ENCODE measurements at places on chromosomes 2 and 18.

- no peak for DNase-seq
Measured at GRCh38 chr2:48145845-48146452, 239.7 kb upstream of the FBXO11 start.

DNA sequence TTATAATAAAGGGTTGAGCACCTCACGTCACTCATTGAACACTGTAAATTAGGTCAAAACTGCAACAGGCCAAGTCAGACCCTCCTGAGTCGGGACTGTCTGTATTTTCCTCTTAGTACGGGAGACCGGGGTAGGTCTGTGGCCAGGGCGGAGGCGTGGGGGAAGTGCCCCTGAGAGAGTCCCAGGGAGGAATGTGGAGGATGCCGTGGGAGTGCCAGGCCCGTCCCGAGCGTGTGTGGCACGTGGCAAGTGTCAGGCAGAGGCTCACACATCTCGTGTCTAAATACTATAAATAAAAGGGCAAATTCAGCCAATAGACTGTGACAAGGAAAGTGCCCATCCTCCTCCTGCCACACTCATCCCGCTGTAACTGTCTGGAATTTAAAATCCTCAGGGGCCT, 6.3 kb upstream of the HDAC4 start:
- no peak for DNase-seq

GRCh38 chr2:51734115-51734514, 702.2 kb upstream of the NRXN1 start:
- no peak for DNase-seq

GRCh38 chr2:127541809-127542208, 6.3 kb downstream of the MYO7B start:
- no peak for DNase-seq

DNA sequence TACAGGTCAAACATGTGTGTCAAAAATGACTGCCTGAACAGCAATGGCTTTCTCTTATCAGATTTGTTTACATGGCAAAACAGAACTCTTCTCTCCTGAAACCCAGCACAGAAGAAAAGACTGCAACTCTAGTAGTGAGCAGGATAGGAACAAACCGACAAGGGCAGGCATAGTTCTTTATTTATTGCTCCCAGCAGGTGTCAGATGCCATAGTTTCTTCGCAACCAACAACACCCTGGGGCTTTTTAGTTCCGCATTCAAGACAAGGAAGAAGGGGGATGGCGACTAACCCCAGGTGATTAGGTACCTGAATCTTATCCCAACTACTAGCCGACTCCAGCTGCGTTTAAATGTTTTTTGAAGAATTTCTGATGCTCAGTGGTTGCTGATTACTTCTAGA, 367.5 kb upstream of the FIGN start:
- DNase-seq: no peak

DNA sequence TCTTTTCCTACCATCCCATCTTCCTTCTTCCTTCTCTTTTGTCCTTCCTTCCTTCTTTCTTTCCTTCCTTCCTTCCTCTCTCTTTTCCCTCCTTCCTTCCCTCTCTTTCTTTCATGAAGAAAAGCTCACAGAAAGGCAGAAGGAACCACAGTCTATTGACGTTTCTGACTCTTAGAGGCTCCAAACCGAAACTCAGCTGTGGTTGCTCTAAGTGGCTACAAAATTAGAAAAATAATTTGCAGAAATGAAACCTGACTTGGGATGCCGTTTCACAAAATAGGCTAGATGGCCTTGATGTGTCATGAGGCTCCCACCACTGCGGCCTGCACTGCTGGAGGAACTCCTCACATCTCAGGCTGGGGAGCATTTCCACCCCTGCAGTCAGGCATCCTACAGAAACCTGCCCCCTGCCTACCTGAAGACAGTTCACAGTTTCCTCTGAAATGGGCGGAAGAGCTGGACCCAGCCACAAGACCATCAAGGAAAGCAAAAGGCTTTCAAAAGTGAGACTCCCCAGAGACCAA, 165.6 kb downstream of the SMAD7 start:
- no peak for DNase-seq

GRCh38 chr2:187482796-187483195, 34.7 kb upstream of the CALCRL start:
- no peak for DNase-seq

GRCh38 chr18:77369644-77370043, 120.0 kb downstream of the GALR1 start:
- no peak for DNase-seq

DNA sequence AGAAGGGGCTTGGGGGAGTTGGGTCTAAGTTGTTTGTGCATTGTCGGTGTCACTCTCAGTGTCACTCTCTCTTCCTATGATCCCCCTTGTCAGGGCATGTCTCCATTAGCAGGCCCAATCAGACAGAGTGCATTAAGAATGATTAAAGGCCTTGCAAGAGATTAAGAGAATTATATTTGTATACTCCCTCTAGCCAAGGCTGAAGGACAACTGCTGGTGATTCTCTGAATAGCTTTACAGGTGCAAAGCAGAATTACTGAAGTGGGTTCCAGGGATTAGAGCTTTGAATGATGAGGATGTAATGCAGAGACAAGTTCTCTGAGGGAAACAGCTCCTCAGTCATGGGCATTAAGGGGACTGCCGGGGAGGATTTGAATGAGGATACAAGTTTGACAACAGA, 104.8 kb upstream of the LGALSL start:
- DNase-seq: no peak

- DNase-seq: no peak
Measured at GRCh38 chr2:238955648-238956531, 108.0 kb downstream of the TWIST2 start.

- DNase-seq: no peak
Measured at GRCh38 chr18:2641638-2642037, 13.9 kb upstream of the SMCHD1 start.

DNA sequence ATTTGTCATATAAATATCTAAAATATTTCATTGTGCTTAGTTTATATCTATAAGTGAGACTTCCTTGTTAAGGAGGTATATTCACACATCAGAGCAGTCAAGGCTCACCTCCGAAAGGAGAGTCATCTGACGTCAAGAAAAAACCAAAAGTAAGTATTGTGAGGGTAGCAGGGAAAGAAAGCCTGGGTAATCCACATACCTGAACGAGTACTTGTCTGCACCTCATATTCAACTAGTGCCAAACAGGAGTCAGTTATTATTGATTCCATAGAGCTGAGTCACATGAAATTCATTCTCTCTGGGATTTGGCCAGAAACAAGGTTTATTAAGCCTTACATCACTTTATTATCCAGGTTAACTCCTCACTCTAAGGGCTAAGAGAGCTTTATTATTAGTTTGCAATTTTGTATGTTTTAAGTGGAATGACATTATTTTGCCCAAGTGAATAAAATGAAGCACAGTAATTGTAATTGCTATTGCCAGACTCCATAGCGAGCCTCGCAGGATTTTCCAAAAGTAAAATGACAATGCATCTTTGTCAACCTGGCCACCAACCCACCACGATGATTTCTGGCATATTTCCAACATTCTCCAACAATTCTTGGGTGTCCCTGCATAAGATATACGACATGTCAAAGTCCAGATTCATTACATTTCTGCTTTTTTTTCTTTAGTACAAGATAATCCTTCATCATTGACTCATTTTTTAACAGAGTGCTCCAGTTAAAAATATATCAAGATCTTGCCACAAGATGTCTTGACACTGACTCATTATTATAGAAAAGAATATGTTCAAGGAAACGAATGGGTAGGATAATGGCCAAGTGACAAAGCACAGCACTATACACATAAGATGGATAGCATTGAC, 1210.4 kb upstream of the ACVR2A start:
- DNase-seq: no peak

DNA sequence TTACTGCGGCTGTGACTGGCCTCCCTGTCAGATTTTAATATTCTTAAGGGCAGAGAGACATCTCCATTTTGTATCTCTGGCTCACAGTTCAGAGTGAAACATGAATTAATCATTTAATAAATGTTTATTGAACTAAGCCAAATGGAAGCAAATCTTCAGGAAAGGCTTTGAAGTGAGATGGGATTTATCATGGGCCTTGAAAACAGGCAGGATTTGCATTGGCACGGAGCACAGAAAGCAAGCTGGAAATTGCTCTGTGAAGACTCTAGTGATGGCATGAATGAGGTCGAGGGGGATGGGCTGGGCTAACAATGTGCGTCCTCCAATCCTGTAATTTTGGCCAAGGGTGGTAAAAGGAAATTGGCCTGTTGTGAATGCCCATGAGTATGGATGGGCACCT, 369.8 kb upstream of the SOX11 start:
- no peak for DNase-seq

- DNase-seq: peak; percentile 62
Measured at GRCh38 chr2:88690591-88691338, 708 bp upstream of the RPIA start.

GRCh38 chr18:38972571-38972970, 1407.0 kb upstream of the CELF4 start:
- DNase-seq: no peak

- DNase-seq: peak; percentile 11
Measured at GRCh38 chr18:44759925-44760342, 79.2 kb downstream of the SETBP1 start.

- DNase-seq: no peak
Measured at GRCh38 chr2:96103761-96104486, 12.4 kb downstream of the ADRA2B start.

DNA sequence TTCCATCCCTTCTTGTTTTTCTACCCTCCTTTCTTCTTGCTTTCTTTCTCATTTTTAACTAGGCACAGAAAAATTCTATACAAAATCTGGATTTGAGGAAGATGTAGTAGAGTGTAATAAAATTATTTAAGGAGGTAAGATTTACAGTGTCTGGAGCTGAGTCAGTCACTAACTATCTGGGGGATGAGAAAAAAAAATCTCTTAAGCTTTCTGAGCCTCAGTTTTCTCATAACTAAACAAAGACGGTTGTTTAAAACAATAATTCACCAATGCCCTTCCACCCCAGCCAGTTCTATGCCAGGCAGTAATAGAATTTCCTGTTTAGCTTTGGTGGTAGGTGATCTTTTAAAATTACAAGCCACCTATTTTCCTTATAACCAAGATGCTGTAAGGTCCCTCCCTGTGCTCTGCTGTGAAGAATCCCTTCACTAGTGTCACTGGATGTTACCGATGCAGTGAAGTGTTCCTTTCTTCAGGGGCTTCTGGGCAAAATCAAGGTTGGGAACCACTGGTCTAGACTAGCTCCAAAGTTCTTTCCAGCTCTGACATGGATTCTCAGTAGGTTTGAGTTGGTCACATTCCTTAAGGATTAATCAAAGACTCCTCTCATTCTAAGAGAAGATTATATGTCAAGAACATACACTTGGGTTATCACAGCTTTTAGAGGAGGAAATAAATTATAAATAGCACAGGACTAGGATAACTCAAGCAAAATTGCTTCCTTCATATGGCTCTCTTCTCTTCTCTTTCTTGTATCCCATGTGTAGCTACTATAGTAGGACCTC, 289.0 kb downstream of the CDH2 start:
- no peak for DNase-seq

GRCh38 chr2:235864302-235864701, 303.9 kb downstream of the GBX2 start:
- DNase-seq: no peak

DNA sequence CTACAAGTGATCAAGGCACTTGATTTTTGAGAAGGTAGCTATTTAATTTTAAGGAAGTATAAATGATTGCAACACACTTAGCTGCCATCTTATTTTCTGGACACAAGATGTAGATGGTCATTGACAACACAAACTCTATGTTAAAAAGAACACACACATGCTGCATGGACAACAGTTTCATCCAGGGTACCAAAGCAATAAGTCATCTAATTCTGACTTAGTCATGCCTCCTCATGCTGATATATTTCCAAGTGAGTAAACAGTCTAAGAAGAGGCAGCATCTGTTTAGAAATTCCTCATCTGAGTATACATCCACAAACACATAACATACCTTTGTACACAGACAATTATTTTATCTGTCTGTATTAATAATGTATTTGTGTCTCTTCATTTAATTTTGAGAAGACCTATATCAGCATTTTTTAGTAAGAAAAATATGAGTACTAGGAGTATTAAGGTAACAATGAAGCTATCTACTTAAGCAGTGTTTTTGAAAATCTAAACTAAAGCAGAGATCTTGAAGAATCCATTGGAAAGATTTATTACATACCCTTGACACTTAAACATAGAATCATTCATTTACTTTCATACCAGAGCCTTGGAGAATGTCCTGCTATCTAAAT, 84.9 kb downstream of the SCN1A start:
- DNase-seq: no peak

- peak; percentile 11 for DNase-seq
Measured at GRCh38 chr18:11310476-11311086, 161.2 kb upstream of the PIEZO2 start.

DNA sequence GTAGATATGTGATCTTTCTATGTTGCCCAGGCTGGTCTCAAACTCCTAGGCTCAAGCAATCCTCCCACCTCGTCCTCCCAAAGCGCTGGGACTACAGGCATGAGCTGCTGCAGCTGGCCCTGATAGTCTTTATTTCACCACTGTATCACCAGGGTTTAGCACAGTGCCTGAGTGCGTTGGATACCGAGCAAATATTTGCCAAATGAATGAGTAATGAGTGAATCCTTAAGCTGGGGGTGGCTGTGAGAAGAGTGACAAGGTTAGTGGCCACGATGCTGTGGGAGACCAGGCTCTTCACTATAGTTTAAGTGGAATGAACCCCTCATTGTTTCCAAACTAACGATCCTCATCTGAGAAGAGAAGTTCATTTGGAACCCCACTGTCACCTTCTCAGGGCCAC, 60.8 kb upstream of the FAM136A start:
- DNase-seq: no peak

DNA sequence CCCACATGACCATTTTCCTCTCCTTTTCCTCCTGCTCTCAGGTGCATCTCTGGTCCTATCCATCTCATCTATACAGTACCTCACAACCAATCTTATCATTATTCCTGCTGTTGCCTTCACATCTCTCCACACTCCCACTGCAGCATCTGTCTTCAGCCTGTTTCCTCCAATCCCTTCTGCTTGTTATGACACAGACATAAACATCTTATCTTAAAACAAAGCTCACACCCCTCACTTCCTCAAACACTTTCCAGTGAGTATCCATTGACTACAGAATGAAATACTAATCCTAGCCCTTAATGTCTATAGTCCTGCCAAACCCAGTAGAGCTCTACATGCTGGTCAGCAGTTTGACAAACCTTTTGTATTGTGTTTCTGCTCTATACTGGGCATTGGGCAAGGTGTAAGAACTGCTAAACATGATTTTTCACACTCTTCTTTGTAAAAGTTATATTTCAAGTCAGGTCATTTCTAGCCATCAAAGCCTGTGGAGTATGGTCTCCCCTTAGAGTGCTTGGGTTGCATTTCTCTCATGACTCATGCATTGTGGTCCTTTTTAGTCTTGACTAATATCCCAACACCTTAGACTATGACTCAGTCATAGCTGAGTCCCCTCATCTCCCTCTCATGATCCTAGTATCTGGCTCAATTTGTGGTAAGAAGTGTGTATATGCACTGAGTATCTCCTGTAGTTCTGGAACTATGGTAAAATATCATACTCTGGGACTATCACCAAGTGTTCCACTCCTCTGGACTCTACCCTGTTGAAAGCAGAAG, 187.0 kb downstream of the CYRIA start:
- no peak for DNase-seq

- no peak for DNase-seq
Measured at GRCh38 chr2:222468346-222468745, 44.0 kb downstream of the SGPP2 start.

GRCh38 chr2:220154304-220154703, 526.9 kb downstream of the SLC4A3 start:
- DNase-seq: no peak
